ENCODE measurements at places on chromosomes 7 and 10.

GRCh38 chr7:142457146-142457703, 199.4 kb upstream of the PRSS58 start:
- no peak for DNase-seq

- no peak for DNase-seq
Observed at GRCh38 chr7:18469316-18469715, 26.2 kb upstream of the HDAC9 start.

DNA sequence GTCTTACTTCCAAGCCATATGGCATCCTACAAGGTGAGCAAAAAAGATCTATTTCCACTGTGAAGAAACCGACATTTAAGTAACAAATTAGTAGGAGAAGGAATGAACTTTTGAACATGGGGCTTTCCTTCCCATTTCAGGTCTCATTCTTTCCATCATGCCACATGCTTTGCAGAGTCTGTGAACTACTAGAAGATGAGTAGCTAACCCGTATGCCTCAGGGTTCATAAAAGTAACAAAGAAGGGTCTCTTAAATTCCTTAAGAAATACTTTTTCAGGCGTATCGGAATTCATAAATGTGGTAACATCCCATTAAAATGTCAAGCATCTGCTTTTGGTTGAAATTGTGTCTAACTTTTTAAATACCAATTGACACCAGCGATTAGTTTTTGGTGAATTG, 81.3 kb upstream of the TNS3 start:
- no peak for DNase-seq

GRCh38 chr10:154348-154747, 19.1 kb downstream of the ZMYND11 start:
- no peak for DNase-seq

DNA sequence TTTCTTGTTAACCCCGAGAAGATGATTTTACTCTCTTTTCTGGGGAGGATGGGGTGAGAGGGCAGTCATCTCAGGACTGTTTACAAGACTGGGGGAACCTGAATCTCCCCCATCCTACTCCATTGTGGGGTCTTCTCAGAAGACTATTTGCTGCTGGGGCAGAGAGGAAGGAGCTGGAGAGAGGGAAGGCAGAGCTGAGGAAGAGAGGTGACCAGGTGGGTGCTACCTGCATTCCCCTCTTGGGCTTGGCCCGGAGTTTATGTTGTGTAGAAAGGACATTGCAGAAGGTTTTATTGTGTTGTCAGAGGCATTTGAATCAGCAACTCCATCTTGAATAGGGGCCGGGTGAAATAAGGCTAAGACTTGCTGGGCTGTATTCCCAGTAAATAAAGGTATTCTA, 247.1 kb upstream of the GALNT17 start:
- no peak for DNase-seq

DNA sequence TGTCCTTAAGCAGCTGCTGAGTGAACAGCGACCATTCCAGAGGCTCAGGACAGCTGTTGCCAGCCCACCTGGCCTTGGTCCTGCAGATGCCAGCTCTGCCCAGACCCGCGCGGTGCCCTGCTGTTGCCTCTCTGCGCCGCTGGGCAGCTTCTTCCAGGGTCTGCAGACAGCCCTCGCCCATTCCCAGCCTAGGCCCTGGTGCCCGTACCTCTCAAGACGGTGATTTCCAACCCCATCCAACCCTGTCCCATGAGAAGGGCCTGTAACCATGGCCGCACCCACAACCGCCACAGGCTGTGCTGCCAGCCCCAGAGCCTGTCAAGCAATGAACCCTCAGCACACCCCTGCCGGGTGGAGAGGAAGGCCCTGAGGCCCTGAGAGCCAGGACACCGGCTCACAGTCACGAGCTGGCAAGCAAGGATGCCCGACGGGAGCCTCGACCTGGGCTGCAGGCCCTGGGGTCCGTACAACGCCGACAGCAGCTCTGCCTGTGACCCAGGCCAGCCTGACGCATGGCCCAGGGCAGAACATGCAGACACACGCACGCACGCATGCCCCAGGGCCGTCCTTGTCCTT, 231.9 kb downstream of the MAD1L1 start:
- DNase-seq, result no peak

DNA sequence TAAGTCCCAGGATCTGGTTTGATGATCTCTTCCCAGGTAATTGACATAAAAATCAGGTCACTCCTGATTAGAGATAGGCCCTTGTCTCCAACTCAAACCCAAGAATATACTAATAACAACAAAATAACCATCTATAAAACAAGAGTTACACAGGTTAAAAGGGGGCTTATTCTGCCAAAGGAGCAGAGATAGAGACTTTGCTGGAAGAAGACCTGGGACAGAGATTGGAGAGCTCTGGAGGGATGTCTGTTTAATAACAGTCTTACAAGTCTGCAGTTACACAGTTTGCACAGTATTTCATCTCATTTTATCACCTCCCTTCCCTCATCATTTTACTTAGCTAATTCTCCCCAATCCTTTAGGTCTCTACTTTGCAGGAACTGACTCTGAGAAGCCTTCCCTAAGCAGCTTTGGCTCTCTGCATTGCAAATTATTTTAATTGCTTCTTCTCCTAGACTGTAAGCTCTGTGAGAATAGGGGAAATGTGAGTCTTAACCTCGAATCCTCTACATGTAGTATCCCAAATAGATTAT, 3.7 kb upstream of the ZNF438 start:
- DNase-seq, result no peak

DNA sequence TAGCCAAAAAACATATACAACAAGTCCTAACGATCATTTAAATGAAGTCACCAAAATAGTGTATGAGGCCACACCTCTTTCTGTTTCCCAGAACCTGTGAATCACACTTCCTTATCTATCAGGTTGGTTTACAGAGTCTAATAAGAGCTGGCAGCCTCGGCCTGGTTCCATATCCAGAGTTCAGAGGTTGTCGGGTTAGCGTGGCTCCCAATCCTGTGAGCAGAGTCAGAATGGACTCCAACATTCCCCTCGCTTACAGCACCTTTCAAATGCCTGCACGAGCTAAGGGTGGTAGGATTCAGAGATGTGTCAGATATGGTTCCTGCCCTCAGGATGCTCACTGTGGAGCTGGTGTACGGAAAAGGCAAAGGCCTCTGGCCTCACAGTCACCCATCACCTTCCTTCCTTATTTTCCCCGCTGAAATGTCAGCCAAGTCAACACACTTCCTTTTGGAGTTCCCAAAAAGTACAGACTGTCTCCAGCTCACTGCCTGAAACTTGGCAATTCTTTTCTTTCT, 6.0 kb downstream of the IL15RA start:
- no peak for DNase-seq

- DNase-seq, result no peak
Observed at GRCh38 chr10:1199345-1199673, 143.1 kb downstream of the WDR37 start.

GRCh38 chr10:100154666-100155065, 31.2 kb downstream of the ERLIN1 start:
- DNase-seq, result no peak

- no peak for DNase-seq
Observed at GRCh38 chr7:91941450-91941849, 788 bp downstream of the AKAP9 start.

- no peak for DNase-seq
Observed at GRCh38 chr7:101165958-101166647, 734 bp upstream of the VGF start.

GRCh38 chr10:124688386-124688785, 55.8 kb downstream of the FAM53B start:
- DNase-seq, result no peak

DNA sequence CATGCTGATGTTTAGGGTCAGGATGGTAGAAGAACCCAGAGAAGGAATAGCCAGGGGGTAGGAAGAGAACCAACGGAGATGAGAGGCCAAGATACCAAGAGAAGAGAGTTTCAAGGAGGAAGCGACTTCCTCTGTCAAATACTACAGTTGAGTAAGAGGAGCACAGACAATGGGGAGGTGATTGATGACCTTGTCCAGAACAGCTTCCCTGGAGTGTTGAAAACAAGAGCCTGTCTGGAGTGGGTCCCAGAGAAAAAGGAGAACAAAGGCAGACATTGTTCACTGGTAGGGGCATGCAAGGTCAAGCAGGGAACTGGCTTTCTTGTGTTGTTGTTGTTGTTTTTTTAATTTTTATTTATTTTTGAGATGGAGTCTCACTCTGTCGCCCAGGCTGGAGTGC, 9.6 kb upstream of the TRIM56 start:
- no peak for DNase-seq

GRCh38 chr7:28316489-28316888, 95.8 kb upstream of the CREB5 start:
- no peak for DNase-seq

DNA sequence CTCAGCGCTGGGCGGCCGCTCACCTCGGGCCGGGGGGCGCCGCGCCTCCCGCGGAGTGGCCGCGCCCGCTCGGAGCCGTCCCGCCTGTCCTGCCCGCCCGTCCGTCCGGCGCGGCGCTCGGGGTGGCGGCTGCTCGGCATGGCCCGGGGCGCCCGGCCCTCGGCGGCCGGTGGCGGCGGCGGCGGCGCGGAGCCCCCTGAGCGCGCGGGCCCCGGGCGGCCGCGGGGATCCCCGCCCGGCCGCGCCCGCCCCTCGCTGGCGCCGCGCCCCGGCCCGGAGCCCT, 338 bp downstream of the SDK1 start:
- DNase-seq, result no peak

DNA sequence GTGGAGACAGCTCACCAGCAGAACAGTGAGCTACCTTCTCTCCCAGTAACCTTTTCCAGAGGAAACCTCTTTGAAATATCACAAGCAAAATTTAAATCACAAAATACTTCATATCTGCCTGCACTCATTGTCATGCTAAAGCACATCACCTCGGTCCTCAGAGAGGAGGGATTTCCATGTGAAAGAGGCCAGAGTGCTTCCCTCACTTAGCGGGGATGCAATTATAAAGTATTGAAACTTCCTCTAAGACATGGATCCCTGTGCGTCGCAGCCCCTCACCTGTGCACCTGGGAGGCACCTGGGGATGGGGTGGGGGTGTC, 457.9 kb downstream of the DNAJB6 start:
- no peak for DNase-seq

DNA sequence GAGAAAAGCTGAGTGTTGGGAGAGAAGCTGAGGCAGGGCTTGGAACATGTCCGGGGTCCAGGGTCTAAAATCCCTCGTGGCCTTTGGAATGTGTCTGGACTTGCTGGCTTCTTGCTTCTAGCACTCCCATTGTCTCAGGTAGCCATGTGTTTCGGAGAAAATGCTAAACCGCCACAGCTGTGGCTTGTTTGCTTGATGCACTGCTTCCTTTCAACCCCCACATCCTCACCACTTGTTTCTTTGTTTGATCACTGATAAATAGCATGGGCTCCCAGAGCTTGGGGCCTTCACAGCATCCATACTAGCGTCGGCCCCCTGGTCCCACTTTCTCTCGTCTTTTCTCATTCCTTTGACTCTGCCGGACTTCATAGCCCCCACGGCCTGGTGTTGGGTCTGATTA, 102.7 kb downstream of the ANKRD26 start:
- no peak for DNase-seq

DNA sequence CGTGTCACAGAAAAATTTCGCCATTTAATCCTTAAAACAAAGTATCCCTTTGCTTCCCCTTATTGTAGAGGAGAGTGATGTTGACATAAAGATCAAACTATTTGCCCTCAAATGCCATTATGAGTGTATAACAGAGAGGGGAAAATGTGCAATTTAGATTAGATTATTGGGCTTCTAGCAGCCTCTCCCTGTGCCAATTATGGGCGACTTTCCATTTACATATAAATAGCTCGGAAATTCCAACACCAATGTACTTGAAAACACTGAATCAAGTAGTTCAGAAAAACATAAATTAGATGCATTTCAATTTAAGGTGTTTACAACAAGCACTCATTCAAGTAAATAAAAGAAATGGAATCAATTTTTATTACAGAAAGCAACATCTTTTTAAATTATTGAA, 64.6 kb upstream of the LRRN3 start:
- no peak for DNase-seq

GRCh38 chr7:84528756-84529479, 334.3 kb upstream of the SEMA3A start:
- DNase-seq, result no peak

- DNase-seq, result no peak
Observed at GRCh38 chr10:3781468-3782145, 3.4 kb downstream of the KLF6 start.

DNA sequence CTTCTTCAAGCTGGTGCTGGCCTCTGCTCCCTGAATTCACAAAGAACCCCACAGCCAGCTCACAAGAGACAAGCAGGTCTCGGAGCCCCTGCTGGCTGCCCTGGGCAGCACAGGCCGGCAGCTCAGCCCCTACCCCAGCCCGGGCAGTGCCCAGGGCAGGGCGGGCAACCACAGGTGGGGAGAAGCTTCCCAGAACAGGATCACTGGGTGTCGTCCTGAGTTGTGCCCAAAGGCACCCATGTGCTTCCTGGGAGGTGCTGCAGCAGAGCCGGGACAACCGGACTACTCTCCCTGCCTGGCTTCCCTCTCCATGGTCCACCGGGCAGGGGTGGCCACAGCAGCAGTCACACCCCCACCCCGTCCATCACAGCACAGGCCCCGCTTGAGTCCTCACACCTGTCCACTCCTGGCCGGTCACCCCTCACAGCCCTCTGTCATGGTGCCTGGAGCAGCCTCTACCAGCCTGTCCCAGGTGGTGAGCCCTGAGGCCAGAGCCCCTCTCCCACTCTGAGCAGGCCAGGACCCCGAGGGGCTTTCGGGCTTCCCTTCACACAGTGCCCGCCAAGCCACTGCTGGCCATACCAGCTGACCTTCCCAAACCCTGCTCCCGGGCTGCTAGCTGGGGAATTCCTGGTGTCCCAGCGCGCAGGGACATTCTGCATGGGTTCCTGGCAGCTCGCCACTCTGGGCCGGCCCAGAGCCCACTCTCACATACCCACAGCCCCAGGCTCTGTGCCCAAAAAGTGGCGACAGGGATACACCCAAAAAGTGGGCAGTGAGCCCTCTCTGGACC, 3.1 kb downstream of the RASGEF1A start:
- no peak for DNase-seq

DNA sequence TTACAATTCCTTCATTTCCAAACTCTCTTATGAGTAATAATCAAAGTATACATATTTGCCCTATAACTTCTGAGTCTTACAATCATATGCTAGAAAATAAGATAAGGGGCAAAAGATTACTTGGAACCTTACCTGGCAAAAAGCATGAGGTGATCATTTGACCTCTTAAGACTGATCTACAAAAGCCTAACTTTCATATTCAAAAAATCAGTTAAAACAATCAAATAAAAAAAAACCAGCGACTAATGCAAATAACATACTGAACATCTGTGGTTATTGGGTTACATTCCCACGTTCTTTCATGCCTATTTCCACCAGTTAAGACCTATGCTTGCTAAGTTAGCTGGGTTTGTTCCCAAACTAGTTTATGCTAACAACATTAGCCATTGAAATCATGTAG, 187.6 kb downstream of the RNF133 start:
- no peak for DNase-seq

DNA sequence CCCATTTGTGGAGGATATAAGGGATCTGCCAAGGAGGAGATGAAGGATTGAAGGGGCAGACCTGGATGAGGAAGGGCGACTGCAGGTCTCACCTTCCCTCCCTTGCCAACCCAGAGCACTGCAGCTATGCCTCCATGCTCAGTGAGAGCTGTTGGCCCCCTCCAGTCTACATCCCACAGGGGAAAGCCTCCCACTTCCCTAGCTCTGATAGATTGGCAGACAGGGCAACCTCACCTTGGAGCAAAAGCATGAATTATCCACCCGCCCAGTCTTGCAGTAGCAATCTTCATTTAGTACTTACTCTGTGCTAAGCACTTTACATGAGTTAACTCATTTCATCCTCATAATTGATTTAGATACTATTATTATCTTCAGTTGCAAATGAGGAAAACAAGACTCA, 70.4 kb upstream of the SMNDC1 start:
- no peak for DNase-seq

- no peak for DNase-seq
Observed at GRCh38 chr10:126057494-126057893, 161.1 kb downstream of the FANK1 start.
